Glutamatergic neuron (in vitro differentiated cells): ENCODE measurements at places on chromosomes 2 and 18.
A peak's percentile ranks its signal among the peaks of the same experiment; 100 is the strongest.

- no peak overlapping the region for H3K4me3 ChIP-seq
- no peak for DNase-seq
- no peaks in the 10 kb centered on the region for H3K36me3 ChIP-seq
- H3K27ac ChIP-seq: no peak overlapping the region
- no peaks in the 10 kb centered on the region for H3K27me3 ChIP-seq
Observed at GRCh38 chr18:21605213-21605612, 4.7 kb upstream of the ESCO1 start.

DNA sequence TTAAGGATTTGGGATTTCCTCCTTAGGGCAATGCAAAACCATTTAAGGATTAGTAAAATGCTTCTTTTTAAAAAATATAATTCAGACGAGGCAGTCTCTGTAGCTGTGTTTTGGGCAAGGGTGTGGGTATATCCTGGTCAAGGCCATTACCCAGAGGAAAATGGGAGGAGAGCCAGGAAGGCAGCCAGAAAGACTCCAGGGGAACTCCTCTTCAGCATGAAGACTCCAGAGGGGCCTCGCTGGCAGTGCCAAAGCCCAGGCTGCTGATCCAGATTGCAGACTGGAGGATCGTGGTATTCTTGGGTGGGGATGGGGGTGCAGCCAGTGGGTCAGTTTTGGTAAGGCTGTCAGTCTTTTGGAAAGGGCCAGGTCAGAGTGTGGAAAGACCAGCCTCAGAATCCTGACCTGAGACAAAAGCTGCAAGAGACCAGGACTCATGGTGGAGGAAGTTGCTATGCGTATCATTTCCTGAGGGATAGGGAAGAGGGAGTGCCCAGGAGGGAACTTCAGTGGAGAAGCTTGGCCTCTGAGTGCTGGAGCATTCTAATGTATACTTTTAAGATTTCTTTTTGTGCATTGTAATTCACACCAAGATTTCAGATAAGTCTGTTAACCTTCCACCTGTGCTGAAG, 20.9 kb upstream of the RAB11FIP5 start:
- H3K4me1 ChIP-seq: no peaks in the 10 kb centered on the region
- no peak overlapping the region for H3K4me3 ChIP-seq
- no peak for DNase-seq

- H3K36me3 ChIP-seq: peaks cover 11% of the 10 kb centered on the region
- no peak overlapping the region for H3K4me3 ChIP-seq
- no peak for DNase-seq
- H3K4me1 ChIP-seq: no peaks in the 10 kb centered on the region
Observed at GRCh38 chr18:49151482-49151881, 200.7 kb upstream of the SMAD7 start.

GRCh38 chr2:101781326-101781725, 83.8 kb downstream of the MAP4K4 start:
- peaks cover 29% of the 10 kb centered on the region for H3K27me3 ChIP-seq
- H3K4me1 ChIP-seq: peaks cover 82% of the 10 kb centered on the region
- H3K27ac ChIP-seq: peak overlapping the region; percentile 98
- peaks cover 5% of the 10 kb centered on the region for H3K36me3 ChIP-seq

DNA sequence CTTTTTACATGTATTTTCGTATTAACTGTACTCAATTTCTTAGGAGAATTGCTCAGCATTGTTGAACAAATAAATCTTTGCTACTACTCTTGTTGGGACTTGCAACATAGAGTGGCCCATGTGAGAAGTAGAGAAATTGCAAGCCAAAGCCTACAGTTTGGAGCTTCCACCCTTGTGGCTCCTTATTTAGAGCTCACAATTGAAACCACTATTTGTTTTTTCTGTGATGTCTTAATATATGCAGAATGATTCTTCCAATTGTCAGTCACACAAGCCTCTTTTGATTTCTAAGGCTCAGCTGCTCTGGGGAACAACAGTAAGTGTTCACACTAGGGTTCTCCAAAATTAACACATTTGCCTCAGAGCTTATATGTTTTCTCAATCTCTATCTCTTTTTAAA, 60.2 kb upstream of the GALNT13 start:
- no peak overlapping the region for H3K27ac ChIP-seq
- H3K4me1 ChIP-seq: no peaks in the 10 kb centered on the region
- H3K27me3 ChIP-seq: peaks cover 1% of the 10 kb centered on the region
- no peak overlapping the region for H3K4me3 ChIP-seq

DNA sequence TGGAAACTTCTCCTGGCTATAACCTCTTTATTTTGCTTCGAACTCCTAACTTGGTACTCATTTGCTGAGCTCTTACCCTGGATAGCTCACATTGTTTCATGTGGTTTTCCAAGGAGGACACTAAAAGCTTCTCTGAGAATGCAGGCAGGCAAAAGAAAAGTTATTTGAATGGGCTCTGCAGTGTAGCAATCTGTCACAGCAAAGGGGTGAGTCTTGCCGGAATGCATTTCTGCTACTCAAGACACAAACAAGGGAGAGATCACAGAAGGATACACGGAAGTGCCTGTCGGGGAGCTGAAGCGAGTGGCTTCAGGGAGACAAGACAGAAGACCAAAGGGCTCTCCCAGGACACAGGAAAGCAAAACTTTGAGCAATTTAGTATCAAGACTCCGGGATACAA, 265.4 kb downstream of the SS18 start:
- H3K27me3 ChIP-seq: peaks cover 3% of the 10 kb centered on the region
- no peak overlapping the region for H3K4me3 ChIP-seq
- H3K27ac ChIP-seq: no peak overlapping the region
- peaks cover 13% of the 10 kb centered on the region for H3K4me1 ChIP-seq

DNA sequence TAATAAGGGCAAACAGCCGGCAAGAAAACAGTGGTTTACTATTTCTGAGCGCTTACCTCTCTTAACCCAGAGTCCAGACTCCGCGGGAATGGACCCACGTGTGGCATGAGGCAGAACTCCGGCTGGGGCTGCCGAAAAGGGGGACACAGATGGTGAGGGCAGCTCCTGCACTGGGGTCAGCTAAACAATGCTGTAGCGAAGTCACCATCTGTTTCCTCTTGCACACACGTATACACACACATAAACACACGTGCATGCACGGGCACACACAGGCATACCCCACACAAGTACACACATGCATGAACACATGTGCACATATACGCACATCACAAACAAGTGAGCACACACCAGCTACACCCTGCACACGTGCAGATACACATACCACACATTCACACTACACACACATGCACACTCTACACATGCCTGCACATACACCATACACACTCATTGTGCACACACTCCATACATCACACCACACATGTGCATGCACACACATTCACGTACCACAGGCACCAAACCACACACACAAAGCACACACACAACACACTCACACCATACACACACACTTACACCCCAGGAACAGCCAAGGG, 105.9 kb upstream of the ID2 start:
- no peaks in the 10 kb centered on the region for H3K36me3 ChIP-seq
- H3K4me1 ChIP-seq: peaks cover 1% of the 10 kb centered on the region
- peaks cover 4% of the 10 kb centered on the region for H3K27me3 ChIP-seq
- no peak overlapping the region for H3K27ac ChIP-seq
- no peak overlapping the region for H3K4me3 ChIP-seq

DNA sequence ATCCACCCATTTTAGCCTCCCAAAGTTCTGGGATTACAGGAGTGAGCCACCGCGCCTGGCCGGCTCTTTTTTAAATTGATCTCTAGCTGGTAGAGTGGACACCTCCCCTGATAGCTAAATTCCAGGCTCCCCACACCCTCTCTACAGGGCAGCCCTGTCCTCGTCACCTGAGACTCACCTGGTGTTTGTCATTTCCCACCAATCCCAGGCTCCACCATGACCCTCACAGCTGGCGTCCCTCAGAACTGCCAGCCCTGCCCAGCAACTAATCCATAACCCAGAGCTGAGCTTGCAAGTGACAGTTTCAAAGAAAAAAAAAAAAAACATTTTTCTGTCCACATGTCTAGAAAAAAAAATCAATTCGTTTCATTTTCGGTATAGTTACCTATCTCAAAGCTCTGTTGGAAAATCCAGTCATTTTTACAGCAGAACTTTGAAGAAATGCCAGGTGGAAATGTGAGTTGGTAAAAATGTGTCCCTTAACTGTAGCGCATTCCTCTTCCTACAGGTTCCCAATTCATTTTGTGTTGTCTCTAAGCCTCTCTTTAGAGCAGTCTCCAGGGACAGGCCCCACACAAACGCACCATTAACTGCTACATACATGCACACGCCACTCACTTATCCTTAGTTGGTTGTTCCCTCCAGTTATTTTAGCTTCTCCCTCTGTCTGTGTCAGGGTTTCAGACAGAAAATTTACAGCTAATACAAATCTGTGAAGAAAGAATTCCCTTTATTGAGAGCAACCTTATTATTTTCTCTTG, 294.7 kb downstream of the FBXO15 start:
- peak; percentile 28 for DNase-seq
- H3K36me3 ChIP-seq: peaks cover 5% of the 10 kb centered on the region
- no peak overlapping the region for H3K27ac ChIP-seq
- no peaks in the 10 kb centered on the region for H3K27me3 ChIP-seq
- peaks cover 11% of the 10 kb centered on the region for H3K4me1 ChIP-seq

- H3K4me3 ChIP-seq: no peak overlapping the region
- peaks cover 21% of the 10 kb centered on the region for H3K27me3 ChIP-seq
- H3K36me3 ChIP-seq: no peaks in the 10 kb centered on the region
- peaks cover 6% of the 10 kb centered on the region for H3K4me1 ChIP-seq
Observed at GRCh38 chr18:48973731-48974130, 23.0 kb upstream of the SMAD7 start.

- H3K36me3 ChIP-seq: no peaks in the 10 kb centered on the region
- H3K27me3 ChIP-seq: peaks cover 2% of the 10 kb centered on the region
- no peak for DNase-seq
- no peak overlapping the region for H3K27ac ChIP-seq
- no peak overlapping the region for H3K4me3 ChIP-seq
Observed at GRCh38 chr2:215486291-215487001, 50.6 kb upstream of the FN1 start.

DNA sequence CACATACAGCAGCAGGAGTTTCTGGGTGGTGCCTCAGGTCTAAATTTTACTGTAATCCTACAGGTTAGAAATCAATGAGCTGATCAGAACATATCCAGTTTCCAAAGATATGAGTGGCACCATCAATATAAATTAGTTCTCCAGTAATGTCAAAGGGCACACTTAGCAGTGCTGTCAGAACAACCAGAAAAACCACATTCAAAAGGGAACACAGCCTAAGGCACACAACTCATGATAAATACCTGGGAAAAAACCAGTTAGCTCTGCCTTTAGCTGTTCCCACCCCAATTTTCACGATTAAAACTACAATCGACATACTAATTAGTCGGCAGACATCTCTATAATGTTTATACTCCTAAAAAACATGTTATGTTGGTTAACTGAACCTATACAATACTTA, 31.5 kb downstream of the ATP8B1 start:
- no peak for DNase-seq
- H3K4me3 ChIP-seq: no peak overlapping the region
- peaks cover 5% of the 10 kb centered on the region for H3K27me3 ChIP-seq
- no peaks in the 10 kb centered on the region for H3K36me3 ChIP-seq

DNA sequence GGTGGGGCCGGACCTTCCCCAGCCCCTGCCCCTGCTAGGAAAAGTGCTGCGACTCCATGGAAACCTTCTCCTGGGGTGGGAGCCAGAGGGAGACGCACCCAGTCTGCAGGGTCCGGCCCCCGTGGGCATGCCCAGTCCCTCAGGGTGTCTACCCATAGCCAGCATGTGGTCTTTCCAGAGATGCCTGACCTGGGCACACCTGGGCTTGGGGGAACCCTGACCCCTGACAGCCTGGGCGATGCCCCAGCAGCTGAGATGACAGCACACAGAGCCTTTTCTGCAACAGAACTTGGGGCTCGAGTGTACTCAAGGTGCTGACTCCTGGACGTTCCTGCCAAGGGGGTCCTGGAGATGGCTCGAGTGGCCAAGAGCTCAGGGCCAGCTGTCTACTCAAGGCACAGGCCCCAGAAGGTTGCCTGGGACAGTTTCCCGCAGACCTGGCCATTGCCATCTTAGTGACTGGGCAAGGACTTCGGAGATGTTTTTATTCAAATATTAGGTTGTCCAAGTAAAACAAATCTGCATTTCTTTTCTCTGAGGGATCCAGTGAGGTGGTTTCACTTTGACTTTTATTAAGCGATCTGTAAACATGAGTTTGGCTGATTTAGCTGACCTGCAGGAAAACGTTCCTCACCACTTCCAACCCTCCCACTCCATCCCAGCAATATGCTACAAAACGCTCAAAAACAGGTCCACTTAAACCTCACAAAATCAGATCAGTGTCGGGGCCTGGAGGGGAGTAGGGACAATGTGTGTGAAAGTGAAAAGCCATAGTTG, 228.0 kb downstream of the EIPR1 start:
- H3K36me3 ChIP-seq: peaks cover 14% of the 10 kb centered on the region
- no peak for DNase-seq
- H3K27me3 ChIP-seq: peaks cover 7% of the 10 kb centered on the region
- H3K27ac ChIP-seq: peak overlapping the region; percentile 22
- peaks cover 19% of the 10 kb centered on the region for H3K4me1 ChIP-seq
- H3K4me3 ChIP-seq: no peak overlapping the region

GRCh38 chr2:66306483-66306882, 128.4 kb upstream of the MEIS1 start:
- no peaks in the 10 kb centered on the region for H3K36me3 ChIP-seq
- H3K27me3 ChIP-seq: peaks cover 13% of the 10 kb centered on the region
- peaks cover 39% of the 10 kb centered on the region for H3K4me1 ChIP-seq
- H3K27ac ChIP-seq: peak overlapping the region; percentile 88
- no peak overlapping the region for H3K4me3 ChIP-seq

DNA sequence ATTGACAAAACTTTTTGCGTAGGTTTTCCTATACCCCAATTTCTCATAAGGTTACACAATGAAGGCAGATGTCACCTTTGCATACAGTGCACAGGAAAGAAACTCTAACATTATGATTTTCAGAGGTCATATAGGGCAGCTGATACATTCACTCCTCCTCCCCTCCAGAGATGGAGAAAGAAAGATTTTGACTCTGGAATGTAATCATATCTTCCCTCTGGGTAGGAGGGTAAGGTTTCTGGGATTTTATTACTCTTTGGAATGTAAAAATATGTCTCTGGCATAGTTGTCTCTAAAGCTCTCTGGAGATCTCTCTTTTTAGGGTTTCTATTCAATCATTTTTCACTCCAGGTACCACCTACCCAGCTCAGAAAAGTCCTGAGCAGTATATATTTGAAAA, 398.3 kb downstream of the GPD2 start:
- H3K36me3 ChIP-seq: no peaks in the 10 kb centered on the region
- no peak overlapping the region for H3K4me3 ChIP-seq
- no peaks in the 10 kb centered on the region for H3K27me3 ChIP-seq
- no peaks in the 10 kb centered on the region for H3K4me1 ChIP-seq
- no peak overlapping the region for H3K27ac ChIP-seq

DNA sequence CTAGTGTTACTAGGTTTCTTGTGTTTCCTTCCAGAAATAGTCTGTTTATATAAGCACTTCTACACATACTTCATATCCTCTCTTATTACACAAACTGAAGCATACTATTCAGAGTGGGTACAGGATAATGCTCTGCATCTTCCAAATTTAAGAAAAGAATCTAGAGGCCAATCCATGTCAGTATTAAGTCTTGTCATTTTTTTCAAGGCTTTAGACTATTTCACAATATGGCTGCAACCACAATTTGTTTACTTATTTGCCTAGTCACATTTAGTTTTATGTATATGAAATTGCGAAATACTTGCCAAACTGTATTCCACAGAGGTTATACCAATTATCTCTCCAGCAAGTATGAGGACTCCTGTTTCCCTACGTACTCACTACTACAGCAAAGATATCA, 27.9 kb downstream of the IWS1 start:
- H3K4me1 ChIP-seq: no peaks in the 10 kb centered on the region
- no peak overlapping the region for H3K4me3 ChIP-seq
- DNase-seq: no peak
- H3K36me3 ChIP-seq: peaks cover 2% of the 10 kb centered on the region
